Kidney tubule cell (primary cell): ENCODE measurements at places on chromosomes 3 and 15.

DNA sequence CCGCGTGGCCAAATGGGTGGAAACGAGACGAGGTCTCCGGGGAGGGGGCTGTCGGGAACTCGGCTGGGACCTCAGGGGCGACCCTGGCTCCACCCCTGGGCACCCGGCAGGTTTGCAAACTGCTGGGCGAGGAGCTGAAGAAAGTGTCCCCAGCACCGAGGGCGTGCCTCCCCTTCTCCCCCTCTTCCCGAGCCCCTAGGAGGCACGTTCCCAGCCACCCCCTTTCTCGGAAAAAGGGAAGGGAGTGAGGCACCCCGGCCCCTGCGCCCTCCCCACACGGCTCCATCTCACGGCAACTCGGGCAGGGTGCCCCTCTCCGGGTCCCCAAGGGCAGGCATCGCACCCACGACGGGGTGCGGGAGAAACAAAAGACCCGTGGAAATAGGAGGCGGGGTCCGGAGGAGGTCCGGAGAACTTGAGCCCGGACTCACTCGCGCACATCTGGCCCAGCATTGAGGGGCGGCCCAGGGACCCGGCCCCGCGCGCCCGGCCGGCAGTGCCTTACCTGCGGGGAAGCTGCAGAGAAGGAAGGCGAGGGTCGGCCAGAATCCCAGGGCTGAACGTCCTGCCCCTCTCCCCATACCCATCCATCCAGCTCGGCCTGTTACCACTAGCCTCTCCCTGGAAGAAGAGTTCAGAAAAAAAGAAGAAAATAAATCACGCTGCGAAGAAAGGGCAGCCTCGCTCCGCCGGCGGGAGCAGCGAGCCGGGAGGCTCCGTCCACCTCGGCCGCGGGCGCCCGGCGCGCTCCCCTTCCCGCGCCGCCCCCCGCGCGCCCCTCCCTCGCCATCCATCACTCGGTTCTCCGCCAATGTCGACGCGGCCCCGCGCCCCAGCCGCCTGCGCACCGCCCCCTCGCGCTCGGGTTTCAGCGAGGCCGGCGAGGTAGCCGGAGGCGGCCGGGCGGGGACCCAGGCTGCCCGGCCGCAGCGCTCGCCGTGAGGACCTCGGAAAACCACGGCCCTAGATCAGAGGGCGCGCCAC is 16.3 kb downstream of the RGMA start:
- DNase-seq: peak; percentile 35

DNA sequence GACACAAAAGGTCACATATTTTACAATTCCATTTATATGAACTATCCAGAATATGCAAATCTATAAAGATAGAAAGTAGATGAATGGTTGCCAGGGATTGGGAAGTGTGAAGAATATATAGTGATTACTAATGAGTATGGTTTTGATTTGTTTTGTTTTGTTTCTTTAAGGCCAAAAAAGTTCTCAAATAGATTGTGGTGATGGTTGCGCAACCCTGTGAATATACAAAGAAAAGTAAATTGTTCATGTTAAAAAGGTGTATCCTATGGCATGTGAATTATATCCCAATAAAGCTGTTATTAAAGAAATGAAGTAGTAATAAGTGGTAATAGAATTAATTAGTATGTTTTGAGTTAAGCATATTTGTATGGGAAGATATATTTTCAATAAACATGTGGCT is 431.8 kb upstream of the CNTN4 start:
- no peak for DNase-seq

DNA sequence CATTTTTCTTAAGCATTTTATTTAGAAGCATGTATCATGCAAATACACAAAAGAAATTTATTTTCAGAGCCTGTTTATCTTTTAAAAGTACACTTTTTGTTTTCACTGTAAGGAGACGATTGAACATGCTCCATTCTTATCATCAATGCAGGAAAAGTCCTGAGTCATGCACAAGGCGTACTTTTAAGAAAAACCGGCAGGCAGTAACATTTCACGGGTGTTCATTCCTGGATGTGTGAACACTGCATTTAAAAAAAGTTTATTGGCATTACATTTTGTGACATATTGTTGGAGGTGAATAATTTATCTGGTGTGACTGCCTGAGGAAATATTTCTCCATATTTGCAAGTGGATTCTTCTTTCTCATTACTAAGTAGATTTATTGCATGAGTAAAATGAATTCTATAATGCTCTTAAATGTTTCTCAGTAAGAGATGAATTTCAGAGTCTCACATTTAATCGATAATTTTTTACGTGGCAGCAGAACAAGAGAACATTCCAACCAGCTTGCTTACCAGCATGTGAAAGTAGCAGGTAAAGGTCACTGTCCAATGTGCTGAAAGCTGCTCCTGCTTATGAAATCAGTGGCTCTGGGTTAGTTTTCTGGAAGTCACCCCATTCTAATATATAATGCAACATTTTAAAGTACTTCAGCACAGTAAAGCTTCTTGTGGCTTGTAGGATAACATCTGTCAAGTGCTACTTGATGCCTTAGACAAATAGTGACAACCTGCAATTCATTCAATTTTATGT is 87.0 kb downstream of the SV2B start:
- peak; percentile 40 for DNase-seq

- DNase-seq: no peak
Measured at GRCh38 chr3:58013973-58014649, 5.9 kb downstream of the FLNB start.

- DNase-seq: no peak
Measured at GRCh38 chr15:94205366-94205765, 26.0 kb upstream of the MCTP2 start.

GRCh38 chr15:74158855-74159650 is 14.5 kb upstream of the ISLR start:
- DNase-seq: no peak

GRCh38 chr3:157810924-157811718 is 295.1 kb downstream of the SHOX2 start:
- DNase-seq: no peak

DNA sequence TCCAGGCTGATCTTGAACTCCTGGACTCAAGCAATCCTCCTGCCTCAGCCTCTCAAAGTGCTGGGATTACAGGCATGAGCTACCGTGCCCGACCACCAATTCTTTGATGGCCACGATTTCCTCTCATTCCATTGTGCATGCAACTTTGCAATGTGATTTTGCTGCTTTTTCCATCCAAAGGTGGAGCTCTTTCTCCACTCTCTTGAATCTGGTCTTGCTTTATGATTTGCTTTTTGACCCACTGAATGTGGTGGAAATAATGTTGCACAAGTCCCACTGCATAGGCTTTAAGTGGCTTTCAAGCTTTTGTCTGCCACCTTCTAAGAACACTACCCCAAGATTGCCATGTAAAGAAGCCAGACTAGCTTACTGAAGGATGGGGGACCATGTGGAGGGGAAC is 10.6 kb downstream of the RPS27L start:
- no peak for DNase-seq

- peak; percentile 99 for DNase-seq
Measured at GRCh38 chr3:139302084-139302800, 41.6 kb upstream of the MRPS22 start.

GRCh38 chr3:177300842-177301241 is 103.6 kb upstream of the TBL1XR1 start:
- peak; percentile 56 for DNase-seq

DNA sequence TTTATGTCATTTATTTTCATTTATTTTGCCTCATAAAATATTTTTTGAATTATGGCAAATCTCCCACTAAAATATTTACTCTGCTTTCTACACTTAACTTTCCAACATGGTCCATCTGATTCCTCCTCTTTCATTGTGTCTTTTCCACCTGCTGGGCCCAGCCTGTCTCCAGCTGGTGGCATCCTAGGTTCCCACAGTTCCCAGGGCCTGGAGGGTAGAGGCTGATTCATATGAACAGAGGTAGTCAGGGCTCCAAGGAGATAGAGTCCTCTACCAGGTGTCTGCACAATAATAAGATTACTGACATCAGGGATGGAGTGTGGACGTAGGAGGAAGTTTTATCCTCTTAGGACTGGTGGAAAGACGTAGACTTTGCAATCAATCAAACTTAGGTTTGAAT is 14.3 kb downstream of the ZBTB38 start:
- no peak for DNase-seq

- DNase-seq: no peak
Measured at GRCh38 chr3:50972029-50972428, 297.3 kb downstream of the DOCK3 start.

GRCh38 chr3:106034313-106034712 is 165.5 kb upstream of the CBLB start:
- DNase-seq: peak; percentile 33
